ENCODE measurements at places on chromosomes 16 and 17.

- no peak for DNase-seq
These were observed 1.3 kb upstream of the MPG start for GRCh38 chr16:76535-77272.

- DNase-seq = no peak
These were observed 11.1 kb upstream of the ATP2C2 start for GRCh38 chr16:84357191-84357651.

- DNase-seq = no peak
These were observed 3.7 kb downstream of the NCOR1 start for GRCh38 chr17:16211590-16211989.

DNA sequence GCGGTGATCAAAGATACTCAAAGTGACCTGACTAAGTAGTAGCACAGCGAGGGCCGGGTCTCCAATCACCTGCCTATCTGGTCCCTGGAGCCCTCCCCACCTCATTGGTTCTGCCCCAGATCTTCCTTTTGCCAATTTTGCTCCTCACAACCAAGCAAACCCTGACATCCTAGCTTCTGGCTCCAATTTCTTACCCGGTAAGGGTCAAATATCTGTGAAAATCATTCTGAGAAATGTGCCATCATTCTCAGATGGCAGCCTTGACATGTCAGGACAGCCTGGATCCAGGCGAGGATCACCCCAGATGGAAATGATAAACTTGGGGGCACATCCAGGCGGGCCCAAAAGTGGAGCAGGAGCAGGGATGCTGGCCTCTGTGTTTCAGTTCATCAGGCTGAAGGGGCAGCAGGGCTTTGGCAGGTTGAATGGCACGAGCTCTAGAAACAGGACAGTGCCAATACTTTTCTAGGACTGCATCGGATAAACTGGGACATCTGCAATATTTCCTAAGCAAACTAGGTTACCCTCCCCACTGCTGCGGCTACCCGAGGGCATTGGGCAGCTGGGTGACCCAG, 83.9 kb downstream of the SHISA6 start:
- no peak for DNase-seq

GRCh38 chr16:12130691-12131290, 154.3 kb downstream of the SNX29 start:
- no peak for DNase-seq

DNA sequence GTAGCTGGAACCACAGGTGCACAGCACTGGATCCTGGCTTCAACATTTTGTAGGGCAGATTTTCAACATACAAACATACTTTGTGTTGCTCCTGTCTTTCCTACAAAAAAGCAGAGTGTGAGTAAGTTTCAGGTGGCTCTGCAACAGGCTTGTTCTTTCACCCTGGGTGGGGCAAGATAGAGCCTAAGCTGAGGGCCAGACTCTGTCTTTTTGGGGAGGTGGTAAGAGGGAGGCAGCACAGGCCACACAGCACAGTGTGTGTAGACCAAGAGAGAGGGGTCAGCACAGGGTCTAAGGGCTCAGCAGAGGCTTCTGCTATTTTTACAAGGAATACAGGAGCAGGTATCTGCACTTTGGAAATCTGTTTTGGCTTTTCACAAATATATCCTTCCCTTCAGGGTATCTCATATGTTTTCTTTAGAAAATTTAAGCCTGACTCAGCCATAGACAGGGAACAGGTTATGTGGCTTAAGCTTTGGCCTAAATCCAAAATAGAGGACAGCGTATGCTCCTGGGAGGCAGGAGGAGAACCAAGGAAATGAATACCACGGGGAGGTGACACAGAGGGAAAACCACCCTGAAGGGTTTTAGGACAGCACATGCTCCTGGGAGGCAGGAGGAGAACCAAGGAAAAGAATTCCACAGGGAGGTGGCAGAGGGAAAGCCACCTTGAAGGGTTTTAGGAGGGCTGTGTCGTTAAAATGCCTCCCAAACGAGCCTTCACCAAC, 21.6 kb downstream of the EMC8 start:
- no peak for DNase-seq

DNA sequence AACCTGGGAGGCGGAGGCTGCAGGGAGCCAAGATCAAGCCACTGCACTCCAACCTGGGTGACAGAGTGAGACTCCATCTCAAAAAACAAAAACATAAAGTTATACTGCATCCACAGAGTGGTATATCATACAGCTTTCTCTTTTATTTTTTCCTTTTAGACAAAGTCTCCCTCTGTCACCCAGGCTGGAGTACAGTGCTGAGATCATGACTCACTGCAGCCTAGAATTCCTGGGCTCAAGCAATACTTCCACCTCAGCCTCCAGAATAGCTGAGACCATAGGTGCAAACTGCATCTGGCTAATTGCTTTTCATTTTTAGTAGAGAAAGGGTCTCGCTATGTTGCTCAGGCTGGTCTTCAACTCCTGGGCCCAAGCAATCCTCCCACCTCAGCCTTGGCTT, 10.0 kb upstream of the COPRS start:
- no peak for DNase-seq

- no peak for DNase-seq
These were observed 17.3 kb downstream of the MAP2K6 start for GRCh38 chr17:69431835-69432234.

DNA sequence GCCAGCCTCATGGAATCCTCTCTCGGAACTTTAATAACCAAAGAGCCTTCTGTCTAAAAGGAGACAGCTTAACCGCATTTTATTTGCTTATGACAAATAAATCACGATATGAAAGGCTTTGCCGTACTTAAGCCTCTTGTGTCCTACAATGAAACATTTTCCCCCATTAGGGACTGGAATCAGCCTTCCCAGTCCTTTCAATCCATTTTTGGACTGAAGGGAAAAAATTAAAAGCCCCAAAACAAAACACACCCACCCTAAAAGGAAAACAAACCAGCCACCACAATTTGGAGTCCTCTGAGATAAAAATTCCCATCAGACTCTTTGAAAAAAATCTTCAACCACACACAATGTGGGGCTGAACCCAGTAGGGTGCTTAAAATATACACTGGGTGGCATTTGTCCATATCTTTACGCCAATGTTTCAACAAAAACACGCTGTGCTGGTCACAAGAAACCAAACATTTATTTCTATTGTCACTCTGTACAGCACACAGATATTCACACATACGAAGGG, 3.0 kb downstream of the HOXB4 start:
- DNase-seq = no peak

DNA sequence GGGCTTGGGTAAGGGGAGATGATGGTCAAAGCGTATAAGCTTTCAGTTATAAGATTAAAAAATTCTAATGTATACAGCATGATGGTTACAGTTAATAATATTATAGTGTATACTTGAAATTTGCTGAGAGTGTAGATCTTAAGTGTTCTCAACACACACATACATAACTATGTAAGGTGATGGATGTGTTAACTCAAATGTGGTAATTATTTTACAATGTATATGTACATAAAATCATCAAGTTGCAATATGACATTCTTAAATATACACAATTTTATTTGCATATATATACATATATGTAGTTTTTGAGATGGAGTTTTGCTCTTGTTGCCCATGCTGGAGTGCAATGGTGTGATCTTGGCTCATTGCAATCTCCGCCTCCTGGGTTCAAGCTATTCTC, 7.2 kb downstream of the ZKSCAN2 start:
- no peak for DNase-seq

Measured in NCI-H1694 (cell line).